ENCODE measurements at places on chromosomes 4 and X.

GRCh38 chr4:6340446-6341015, 70.9 kb downstream of the WFS1 start:
- no peak for DNase-seq

DNA sequence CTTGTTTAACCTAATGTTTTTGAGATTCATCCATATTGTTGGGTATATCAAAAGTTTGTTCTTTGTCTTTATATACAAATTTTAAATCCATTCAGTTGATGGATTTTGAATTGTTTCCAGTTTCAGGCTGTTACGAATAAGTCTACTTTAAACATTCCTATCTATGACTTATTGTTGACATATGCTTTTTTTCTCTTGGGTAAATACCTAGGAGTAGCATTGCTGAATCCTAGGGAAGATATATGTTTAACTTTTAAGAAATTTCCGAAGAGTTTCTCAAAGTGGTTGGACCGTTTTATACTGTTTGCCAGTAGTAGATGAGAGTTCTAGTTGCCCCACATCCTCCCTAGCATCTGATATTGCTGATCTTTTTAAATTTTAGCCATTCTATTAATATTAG, 60.9 kb upstream of the IL13RA1 start:
- no peak for DNase-seq

DNA sequence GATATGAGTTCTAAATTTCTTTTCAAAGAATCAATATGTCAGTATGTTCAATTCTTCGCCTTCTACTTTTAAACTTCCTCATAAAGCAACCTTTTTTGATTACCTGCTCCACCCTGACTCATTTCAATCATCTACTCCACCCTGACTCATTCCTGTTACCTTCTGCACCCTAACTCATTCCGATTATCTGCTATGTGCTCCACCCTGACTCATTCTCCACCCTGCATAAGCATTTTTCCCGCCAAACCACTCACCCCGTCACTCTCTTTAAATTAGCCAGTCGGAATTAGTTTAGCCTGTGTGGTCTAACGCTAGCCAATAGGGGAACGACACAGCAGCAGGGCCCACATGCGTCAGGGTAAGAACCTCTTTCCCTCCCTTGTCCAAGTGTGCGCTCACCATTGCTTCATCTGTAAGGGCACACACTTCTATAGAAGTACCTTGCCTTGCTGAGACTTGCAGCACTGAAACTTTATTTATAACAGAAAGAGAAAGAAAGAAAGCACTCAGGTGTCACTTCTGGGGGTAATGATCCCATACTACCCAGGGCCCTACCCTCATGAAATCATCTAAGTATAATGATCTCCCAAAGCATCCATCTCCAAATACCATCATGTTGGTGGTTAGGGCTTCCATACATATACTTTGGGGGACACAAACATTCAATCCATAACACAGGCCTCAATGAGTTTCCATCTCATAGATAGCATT, 875.2 kb downstream of the RAPGEF2 start:
- DNase-seq, result no peak

GRCh38 chrX:81280148-81280547, 78.2 kb downstream of the SH3BGRL start:
- no peak for DNase-seq

- no peak for DNase-seq
Measured at GRCh38 chr4:87321888-87322287, 794 bp downstream of the HSD17B13 start.
